ENCODE measurements at places on chromosomes 3 and 15.

DNA sequence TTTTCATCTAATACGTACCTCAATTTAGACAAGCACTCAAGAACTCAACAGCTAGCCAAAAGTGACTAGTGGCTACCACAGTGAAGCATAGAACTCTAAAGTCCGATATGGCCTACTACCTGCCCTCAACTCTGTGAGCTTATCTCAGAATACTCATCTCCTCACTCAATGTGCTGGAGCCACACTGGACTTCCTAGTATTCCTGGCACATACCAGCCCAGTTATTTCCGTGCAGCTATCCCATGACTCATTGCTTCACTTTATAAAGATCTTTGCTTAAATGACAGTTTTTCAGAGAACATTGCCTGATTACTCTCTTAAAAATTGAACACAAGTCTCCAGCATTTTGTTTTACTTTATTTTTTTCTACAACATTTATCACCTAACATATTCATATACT is 524.7 kb downstream of the PYDC2 start:
- DNase-seq = no peak

- peak; percentile 92 for DNase-seq
These were observed at the start of the genes NKIRAS1 and RPL15 for GRCh38 chr3:23916886-23917678. Gene NKIRAS1 (minus strand): TSS chr3:23916990. CDS start chr3:23910904, 6,086 bp downstream. Gene RPL15 (plus strand): TSS chr3:23917132. CDS start chr3:23917860, 728 bp downstream.

- no peak for DNase-seq
These were observed 50.0 kb downstream of the ZIC1 start for GRCh38 chr3:147458995-147459704.

DNA sequence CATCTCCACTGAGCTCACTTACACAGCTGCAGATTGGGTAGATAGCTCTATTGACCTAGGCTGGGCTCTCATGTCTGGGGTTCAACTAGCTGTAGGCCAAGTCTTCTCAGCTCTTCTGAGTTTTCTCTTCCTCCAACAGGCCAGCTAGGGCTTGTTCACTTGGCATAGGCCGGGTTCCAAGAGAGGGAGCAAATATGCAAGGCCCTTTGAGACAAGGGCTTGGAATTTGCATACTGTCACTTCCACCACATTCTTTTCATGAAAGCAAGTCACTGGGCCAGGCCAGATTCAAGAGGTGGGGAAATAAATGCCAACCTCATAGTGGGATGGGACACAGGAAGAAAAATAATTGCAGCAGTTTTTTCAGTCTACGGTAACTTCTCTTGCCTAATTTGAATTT is 25.2 kb downstream of the PIGB start:
- no peak for DNase-seq

GRCh38 chr3:32467333-32468070 is 35.1 kb downstream of the CMTM6 start:
- peak; percentile 40 for DNase-seq

GRCh38 chr15:56468401-56468800 is 3.5 kb upstream of the MNS1 start:
- no peak for DNase-seq

DNA sequence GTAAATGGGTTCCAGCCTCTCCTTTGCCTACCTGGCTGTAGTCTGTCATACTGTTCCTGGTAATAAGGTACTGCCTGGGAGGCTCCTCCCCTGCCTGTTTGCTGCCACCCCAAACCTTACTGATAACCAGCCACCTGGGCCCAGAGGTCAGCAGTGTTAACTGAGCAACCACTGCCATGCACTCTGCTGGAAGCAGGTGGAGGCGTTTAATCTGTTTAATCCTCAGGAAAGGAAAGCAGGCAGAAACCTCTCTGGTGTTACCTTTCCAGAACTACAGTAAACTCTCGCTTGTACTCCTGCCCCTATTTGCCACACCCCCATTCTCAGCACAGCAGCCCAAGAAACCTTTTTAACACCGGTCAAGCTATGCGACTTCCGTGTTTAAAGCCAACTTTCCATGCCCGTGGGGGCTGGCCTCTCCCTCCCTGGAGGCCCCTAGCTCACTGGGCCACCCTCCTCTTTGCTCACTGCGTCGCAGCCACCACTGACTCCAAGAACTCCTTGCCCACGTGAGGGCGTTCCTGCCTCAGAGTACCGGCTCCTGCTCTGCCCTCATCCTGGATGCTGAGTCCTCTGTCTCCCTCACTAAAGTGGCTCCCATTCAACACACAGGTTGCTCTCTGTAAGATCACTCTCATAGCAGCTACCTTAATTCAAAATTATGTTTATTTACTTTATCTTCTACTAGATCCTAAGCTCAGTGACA is 8.3 kb downstream of the BDH1 start:
- DNase-seq = peak; percentile 37

GRCh38 chr15:84108728-84109127 is 126.8 kb upstream of the GOLGA6L4 start:
- DNase-seq = no peak

GRCh38 chr3:29565236-29565635 is 284.4 kb downstream of the RBMS3 start:
- no peak for DNase-seq

DNA sequence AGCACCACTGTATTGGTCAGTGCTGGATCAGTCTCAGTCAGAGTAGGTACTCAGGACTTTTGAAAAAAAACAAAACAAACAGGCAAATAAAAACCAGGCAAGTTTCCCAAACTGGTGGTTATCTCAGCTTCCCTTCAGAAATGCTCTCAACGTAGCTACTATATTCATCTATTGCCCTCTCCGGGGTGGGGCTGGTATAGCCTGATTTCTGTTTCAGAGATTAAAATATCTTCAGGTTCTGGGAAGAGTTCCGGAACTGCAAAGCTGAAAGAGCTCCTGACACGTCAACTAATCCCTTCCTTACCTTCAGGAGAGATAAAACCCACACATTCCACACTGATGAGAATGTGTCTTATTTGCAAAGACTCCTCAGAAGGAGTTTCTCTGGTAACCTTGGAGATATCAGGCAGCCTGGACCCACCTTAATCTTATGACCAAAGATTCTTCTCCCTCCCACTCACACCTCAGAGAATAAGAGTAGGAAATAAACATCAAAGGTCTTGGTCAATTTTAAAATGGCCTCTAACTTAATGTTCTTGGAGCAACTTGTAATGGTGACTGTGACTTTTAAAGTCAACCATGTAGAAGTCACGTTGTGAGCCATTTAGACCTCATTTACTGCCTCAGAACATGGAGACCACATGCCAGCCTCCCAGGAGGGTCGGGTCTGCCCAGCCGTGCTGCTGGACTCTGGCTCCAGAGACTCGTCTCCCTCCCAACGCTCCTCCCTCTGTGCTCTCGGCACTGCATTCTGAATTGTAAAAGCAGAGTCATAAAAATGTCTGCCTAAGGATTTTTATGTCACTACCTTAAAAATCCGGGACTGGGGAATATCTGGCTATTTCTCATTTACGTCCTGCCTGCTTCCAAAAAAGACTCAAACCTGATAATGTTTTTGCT is 53.8 kb downstream of the CDCP1 start:
- DNase-seq = no peak

- DNase-seq = no peak
These were observed 733.5 kb downstream of the NTRK3 start for GRCh38 chr15:87522997-87523396.

DNA sequence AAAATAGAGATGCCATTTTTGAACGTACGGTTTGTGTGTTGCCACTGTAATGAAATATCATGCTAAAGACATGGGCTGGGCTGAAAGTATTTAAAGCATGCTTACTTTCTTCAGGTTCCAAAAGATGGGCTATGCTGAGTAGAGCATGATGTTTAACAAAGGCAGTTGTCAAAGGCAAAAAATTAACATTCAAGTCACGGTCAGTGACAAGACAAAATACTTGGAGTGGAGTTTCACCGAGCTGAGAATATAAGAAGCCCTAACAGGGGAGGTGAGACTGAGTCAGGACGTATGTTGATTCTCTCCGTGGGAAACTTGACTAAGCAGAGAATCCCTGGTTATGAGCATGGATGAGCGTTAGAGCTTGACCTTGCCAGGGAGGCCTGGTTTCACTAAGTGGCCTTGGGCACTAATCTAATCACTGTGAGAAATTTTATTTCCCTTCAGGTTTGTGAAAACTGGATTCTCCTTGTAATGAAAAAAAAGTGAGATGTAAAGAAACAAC is 218.2 kb upstream of the ADAMTS9 start:
- DNase-seq = no peak

DNA sequence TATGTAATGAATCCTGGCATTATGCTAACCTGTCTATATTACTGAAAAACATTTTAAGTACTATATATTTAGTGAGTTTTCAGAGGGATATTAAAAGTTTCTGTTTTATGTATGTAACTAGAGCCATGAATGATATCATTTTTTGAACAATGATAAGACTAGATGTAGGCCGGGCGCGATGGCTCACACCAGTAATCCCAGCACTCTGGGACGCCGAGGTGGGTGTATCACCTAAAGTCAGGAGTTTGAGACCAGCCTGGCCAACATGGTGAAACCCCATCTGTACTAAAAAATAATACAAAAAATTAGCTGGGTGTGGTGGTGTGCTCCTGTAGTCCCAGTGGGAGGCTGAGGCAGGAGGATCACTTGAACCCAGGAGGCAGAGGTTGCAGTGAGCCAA is 34.1 kb downstream of the DHX36 start:
- no peak for DNase-seq

GRCh38 chr3:66403323-66403990 is 97.4 kb downstream of the LRIG1 start:
- no peak for DNase-seq

GRCh38 chr3:178950676-178951075 is 120.9 kb downstream of the ZMAT3 start:
- no peak for DNase-seq

- DNase-seq = no peak
These were observed 104.2 kb downstream of the MYO9A start for GRCh38 chr15:72013703-72014102.

GRCh38 chr3:113496924-113497323 is 18.0 kb downstream of the SPICE1 start:
- DNase-seq = no peak

- no peak for DNase-seq
These were observed 254.5 kb upstream of the RARB start for GRCh38 chr3:25173606-25174005.

DNA sequence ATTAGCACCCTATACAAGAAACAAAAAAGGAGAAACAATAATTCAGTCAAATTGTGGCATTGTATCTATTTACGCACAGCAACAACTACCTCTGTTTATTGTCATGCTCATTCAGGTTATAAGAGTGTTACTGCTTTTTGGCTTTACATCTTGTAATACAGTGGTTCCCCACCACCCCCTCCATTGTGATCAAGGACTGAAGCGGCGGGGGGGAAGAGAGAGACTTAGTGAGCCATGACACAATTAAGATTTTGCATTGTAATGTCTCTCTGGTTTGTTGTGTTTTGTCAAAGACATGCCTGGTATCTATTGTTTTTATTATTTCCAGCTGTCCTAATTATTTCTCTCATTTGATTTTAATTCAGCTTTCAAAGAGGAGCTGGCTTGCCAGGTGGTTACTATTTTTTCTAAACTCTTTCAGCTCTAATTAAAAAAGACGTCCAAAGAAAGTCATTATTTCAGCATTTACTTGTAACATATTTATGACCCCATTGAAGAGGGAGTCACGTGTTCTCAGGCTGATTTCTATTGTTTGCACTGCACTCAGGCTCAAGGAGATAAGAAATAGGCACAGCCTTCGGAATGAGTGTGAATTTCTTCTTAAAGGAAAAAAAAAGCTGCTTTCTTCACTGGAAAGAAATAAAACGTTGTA is 234.4 kb upstream of the TBL1XR1 start:
- DNase-seq = no peak

DNA sequence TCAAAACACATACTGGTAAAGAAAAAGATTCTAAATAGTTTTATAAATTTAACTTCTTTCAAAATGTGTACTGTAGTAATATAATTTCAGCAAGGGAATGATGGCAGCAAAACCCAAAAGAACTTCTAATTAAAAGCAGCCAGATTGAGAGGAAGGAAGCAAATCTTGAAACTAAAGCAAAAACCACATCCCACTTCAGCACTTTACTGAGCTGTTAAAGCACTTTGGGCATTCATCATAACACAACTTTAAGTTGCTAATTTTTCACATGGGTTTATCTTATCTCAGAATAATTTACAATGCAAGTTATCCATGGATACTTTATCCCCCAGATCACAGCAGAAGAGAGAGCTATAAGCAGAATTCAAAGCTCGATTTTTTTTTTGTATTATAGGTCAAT is 6.0 kb downstream of the RFC4 start:
- no peak for DNase-seq

DNA sequence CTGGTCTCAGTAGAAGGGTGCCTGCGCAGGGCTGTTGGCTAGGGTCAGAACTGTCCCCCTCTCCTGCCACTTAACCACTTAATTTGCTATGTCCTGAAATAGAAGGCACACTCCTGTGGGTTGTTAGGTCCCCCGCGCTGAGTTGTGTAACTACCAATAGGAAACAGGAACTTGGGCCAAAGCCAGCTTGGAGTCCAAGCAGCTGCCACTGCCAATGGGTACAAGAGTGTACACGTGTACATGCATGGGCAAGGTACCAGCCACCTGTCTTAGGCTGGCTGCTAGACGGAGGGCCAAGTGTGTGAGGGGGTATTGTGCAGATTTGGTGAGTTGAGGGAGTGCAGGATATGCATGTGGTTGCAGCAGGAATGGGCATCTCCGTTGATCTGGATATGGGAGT is 29.7 kb upstream of the POLG start:
- no peak for DNase-seq

DNA sequence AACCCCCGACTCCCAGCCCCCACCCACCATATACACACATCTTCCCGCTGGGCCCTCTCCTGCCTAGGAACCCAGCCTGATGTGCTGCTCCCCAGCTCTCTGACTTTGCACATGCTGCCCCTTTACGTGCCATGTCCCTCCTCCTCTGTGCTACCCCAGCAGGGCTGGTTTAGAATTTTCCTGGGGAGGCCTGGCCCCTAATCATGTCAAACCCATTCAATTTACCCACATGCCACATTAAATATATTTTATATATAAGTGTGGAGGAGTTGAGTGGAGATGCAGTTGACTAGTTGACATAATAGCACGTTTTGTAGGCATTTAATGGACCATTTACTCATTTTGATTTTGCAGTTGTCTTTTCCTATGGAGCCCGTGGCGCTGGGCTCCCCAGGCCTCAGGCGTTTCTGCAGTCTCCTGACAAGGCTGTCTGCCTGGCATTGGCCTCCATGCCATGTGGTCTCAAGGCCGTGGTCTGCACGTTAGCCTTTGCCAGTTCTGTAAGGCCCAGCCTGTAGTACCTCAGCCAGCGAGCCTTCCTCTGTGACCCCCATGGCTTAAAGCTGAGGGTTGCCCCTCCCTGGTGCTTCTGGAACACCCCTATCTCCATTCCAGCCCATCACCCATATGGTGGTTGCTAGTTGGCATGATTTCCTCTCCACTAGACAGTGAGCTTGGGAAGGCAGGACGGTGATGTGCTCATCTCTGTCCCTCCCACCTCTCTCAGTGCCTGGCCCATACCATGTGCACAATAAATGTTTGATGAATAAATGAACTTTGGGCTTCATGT is 155.8 kb downstream of the TLE3 start:
- no peak for DNase-seq

All from C1 segment of cervical spinal cord (tissue), 14 donors.